ENCODE measurements at places on chromosomes 7 and 10. TPM values are rescaled to one million over a fixed set of nuclear protein-coding genes. Genes with fewer than 3 reads are reported as not detected.

DNA sequence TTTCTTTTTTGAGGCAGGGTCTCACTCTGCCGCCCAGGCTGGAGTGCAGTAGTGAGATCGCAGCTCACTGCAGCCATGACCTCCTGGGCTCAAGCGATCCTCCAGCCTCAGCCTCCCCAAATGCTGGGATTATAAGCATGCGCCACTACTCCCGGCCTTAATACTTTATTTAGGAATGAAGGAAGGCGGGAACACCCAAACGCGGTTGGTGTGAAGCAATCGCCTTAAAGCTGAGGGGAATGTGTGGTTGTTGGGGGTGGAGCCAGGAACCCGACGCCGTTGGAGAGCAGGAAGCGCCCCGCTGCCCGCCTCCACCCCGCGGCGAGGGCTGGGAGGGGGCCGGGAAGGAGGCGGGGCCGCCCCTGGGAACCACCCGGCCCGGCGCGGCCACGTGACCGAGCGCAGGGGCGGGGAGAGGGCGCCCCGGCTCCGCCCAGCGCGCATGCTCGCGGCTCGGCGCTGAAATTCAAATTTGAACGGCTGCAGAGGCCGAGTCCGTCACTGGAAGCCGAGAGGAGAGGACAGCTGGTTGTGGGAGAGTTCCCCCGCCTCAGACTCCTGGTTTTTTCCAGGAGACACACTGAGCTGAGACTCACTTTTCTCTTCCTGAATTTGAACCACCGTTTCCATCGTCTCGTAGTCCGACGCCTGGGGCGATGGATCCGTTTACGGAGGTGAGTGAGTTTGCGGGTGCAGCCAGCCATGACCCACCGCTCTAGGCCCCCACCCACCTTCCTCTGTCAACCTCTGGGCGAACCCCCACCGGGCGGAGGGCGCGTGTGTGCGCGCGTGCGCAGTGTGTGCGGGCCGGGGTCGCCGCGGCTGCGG is at the start of gene ANLN:
ANLN (plus strand) TSS at position 492 of the 828 bp plus-strand sequence; CDS start at position 657, 165 bp downstream.
- peak; percentile 95 for DNase-seq

DNA sequence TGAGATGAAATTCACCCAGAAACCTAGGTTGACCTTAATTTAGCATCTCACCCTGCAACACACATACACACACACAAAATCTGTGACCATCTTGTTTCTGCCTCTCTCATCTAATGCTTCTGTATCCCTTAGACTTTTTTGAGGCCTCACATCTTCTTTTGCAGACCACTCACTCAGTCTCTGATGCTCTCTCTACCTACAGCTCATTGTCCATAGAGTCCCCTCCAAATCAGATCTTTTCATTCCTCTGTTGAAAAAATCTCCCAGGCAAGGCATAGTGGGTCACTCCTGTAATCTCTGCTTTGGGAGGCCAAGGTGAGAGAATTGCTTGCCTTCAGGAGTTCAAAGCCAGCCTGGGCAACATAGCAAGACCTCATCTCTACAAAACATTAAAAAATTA is 17.6 kb upstream of the PAX2 start:
- no peak for DNase-seq

DNA sequence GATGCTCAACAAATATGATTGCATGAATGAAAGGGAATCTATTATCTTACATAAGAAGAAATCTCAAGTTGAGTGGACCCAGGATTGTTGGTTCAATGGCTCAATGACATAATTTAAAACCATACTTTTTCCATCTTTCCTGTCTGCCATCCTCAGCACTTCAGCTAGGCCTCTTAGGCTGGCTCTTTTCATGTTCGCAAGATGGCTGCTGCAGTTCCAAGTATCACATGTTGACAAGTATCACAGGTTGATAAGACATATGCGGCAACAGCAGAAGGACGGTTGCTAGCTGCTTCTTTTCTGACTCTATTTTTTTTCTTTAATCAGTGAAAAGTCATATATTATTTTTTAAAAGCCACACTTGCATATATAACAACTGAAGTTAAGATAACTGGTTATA is 79.0 kb upstream of the CDK6 start:
- DNase-seq = no peak

- no peak for DNase-seq
These were observed 6.1 kb upstream of the GBX1 start for GRCh38 chr7:151173386-151174245.

DNA sequence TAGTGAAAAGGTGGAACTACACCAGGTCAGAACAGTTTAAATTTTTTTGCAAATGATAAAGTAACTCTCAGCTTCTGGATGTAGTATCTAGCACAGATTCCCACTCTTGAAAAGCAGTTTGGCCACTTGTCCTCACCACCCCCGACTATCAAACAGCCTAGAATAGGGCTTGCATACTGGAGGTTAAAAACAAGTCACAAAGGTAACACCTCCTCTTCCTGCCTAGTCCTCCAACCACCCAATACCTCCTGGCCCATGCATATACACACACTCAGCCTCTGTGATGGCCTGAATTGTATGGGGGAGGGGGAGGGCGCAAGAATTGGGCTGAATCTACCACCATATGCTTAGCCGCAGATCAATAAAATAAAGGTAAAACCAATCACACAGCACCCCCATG is 5.7 kb downstream of the SKAP2 start:
- DNase-seq = no peak

DNA sequence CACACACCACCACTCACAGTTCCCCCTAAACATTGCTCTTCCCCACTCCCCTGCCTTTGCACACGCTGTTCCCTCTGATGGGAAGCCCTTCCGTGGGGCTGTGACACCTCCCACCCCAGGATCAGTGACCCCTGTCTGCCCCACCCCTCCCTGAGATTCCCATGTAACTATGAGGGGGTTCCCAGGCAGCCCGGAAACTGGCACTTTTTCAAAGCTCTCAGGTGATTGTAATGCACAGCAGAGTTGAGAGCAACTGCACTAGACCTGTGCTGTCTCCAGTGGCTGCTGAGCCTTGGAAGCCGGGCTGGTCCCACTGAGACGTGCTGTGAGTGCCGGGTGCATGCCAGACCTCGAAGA is 29.8 kb downstream of the GPRIN2 start:
- DNase-seq = peak; percentile 95

DNA sequence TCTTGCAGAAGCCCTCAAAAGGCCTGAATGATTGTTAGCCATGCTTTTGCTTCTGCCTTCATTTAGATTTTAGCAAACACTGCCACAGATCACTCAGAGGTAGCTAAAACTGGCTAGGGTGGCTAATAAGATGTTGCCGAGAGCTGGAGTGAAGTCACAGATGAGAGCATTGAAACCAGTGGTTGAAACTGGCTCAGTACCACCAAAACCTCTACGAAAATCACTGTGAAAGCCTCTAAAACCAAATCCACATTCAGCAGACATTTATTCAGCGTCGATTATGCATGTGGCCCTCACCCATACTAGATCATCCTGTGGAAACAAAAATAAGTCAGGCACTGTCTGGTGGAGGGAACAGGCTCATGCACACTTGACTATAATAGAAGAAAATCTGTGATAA is 50.8 kb downstream of the PIK3CG start:
- no peak for DNase-seq

DNA sequence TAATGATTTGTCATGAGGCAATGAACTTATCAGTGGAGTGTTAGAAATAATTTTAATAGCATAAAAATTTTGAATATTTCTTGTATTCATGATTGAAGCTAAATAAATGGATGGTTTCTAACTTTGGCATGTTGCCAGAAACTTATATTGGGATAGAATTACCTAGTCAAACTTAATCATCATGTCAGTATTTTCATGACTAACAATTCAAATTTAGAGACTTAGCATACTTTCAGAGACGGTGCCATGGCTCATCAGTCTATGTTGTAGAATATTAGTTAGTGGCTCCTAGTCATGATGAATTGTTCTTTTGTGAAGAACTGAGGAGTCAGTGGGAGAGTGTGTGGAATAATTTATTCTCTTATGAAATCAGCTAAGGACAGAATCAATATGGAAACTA is 599.6 kb upstream of the POT1 start:
- no peak for DNase-seq

DNA sequence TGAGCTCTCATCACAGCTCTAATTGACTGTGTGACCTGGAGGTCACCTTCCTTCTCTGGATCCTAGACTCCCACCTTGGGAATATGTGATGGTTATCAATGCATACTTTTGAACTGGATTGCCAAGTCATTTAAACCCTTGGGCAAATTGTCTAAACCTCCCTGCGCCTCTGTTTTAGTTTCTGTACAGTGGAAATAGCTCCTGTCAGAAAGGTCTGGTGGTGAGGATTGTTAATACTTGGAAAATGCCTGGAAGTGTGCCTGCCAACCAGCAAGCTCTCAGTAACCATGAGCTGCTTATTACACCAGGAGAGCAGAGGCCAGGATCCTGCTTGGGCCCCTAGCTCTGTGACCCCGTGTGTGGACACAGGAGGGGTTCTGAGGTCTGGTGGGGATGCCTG is 108.7 kb upstream of the PPIF start:
- DNase-seq = no peak

- no peak for DNase-seq
These were observed 184.0 kb upstream of the PLXNA4 start for GRCh38 chr7:132760244-132760623.

DNA sequence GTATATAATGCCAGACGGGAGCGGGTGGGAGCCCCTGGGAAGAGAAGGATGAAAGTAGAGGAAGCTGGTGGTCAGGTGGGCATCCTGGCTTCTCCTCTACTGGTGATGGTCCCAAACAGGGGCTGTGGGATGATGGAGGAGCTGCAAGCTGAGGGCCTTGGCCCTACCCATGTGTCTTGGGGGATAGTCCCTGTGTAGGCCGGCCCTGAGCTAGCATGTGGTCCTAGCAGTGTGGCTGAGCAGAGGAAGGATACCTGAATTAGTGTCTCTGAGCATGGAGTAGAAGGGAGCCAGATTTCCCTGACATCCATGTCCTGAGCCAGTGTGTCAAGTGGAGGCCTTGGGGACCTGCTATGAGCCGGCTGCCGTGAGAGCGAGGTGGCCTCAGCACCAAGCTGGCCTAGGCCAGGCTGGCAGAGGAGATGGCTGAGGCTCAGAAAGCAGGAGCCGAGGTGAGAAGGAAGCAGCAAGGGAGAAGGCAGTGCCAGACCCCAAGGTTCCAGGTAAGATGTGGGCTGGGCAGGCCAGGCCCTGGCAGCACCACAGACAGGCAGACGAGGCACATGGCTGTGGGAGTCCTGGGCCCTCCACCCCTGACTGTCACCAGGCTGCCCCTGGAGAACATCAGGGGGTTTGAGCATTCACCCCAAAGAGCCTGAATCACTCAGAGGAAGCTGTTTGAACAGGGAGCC is 150.2 kb downstream of the ABCA13 start:
- DNase-seq = no peak

DNA sequence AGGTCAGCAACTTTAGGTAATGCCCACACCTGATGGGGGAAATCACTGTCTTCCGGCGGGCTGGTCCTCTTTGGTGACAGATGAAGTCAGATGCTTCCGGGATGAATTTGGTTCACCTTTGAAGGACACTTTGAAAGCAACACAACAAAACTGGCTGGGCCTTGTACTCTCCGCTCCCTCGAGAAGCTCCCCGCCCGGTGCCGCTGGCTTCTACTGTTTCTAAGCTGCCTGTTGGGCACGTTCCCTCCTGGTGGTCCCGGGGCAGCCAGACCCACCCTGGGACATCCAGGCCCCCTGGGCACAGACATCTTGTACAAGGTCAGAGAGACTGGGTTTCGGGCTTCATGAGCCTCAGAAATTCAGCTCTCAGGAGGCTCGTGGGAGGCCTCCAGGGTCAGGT is 452.3 kb downstream of the DNAJB6 start:
- no peak for DNase-seq

GRCh38 chr7:129169686-129170440 is 18.6 kb upstream of the SMO start:
- no peak for DNase-seq

DNA sequence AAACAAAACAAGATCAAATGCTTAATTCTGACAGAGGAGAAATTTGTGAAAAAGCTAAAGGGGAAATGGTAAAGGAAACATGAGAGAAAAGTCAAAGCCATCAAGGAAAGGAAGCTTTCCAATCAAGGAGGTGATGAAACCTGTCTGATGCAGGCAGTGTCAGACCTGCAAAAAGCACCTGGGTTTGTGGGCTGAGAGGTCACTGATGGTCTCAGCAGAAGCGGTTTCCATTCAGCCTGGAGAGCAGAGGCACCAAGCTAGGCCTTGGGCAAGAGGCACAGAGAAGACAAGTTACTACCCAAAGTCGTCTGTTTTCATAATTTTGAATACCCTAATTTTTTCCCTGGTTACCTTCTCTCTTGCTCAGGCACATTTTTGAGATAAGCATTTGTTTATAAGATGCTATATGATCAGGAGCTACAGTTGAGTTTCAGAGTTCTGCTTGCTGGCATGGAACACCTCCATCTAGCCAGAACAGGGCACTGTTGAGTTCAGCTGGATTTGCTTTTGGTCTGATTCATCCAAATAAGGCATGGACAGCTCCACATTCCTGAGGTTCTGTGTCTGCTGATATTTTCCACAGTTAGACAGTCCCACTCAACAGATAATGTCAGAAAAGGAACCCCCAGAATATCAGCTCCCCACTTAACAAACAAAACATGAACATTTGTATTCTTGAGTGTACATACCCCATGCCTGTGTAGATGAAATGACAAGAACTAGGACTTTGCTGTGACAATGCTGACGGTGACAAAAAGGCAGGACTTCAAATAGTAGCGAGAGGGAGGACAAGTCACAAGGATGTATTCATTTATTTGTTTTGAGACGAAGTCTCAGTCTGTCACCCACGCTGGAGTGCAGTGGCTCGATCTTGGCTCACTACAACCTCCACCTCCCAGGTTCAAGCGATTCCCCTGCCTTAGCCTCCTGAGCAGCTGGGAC is 4.9 kb upstream of the PPIA start:
- no peak for DNase-seq

GRCh38 chr10:132828681-132829080 is 42.7 kb upstream of the NKX6-2 start:
- no peak for DNase-seq

GRCh38 chr7:85341121-85341520 is 154.3 kb upstream of the SEMA3D start:
- no peak for DNase-seq

GRCh38 chr7:98659756-98660155 is 42.7 kb downstream of the NPTX2 start:
- DNase-seq = no peak

GRCh38 chr7:81956520-81956919 is 186.7 kb upstream of the HGF start:
- peak; percentile 5 for DNase-seq

- no peak for DNase-seq
These were observed 359.2 kb upstream of the AOAH start for GRCh38 chr7:37083311-37084096.

Gene PIK3CG
- not detected for polyA plus RNA-seq

Gene MAT1A
- polyA plus RNA-seq = 0.05 TPM

Gene RAPGEF5
- polyA plus RNA-seq = 0.09 TPM

Gene TMEM213
- polyA plus RNA-seq = not detected

Gene HOXA9
- 1.3 TPM for polyA plus RNA-seq

Gene MACC1
- not detected for polyA plus RNA-seq

Gene CPN1
- polyA plus RNA-seq = 0.29 TPM

Gene SYT15
- polyA plus RNA-seq = 2.8 TPM

All from A549 (cell line).